Stomach (tissue), 19 donors: ENCODE measurements at places on chromosomes 2 and 18. TPM values are rescaled to one million over a fixed set of nuclear protein-coding genes. Genes with fewer than 3 reads are reported as not detected.
A peak's percentile ranks its signal among the peaks of the same experiment; 100 is the strongest.

The NAT8 gene
- not detected for total RNA-seq

The ARHGEF33 gene
- total RNA-seq: not detected

- DNase-seq: no peak
Measured at GRCh38 chr2:180978903-180979748, 1.3 kb upstream of the UBE2E3 start.

DNA sequence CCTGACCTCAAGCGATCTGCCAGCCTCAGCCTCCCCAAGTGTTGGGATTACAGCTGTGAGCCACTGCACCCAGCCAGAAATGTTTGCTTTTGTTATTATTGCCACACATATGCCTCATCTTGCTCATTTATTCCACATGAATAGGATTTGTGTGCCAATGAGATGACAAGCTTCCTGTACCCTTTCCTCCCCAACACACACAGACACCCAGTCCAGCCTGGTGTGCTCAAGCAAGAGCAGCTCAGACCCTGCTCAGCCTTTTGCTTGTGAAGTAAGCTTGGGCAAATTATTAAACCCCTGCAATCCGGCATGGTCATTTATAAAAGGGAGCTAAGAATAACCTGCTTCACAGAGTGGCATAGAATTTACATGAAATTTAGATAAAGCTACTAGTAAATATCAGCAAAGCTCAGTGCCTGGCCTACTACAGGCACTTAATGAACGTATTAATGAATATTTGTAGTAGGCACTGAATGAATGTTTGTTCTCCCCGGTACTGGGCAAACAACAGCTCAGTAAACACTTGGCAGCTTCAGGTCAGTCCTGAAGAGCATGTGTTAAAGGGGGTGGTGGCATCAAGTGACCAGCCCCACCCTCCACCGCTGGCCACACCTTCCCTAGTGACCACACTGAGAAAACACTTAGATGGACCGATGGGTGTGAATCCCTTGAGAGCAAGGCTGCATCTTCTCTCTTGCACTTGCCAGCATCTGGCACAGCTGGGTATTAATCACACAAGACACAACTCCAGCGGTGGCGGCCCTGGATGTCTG is 280.2 kb downstream of the SRBD1 start:
- DNase-seq: peak; percentile 64

DNA sequence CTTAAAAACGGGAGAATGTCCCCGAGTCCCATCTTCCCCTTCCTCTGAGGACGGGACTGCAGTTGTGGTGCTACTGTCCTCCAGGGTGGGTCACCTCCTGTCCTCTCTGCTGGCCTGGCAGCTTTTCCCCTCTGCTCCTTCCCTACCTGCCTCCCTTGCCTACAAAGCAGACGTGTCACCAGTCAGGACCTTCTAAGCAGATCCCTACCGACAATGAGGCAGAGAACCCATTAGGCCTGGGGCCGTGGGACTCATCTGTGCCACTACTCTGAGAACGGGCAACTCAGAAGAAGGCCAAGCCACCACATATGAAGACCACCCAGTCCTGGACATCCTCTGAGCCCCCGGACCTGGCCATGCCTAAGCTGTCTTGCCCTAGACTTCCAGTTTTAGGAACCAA is 103.0 kb upstream of the TEX51 start:
- DNase-seq: no peak

GRCh38 chr2:165678882-165679281 is 115.2 kb downstream of the GALNT3 start:
- DNase-seq: no peak

The ETAA1 gene
- total RNA-seq: 20.4 TPM

GRCh38 chr2:72863046-72863445 is 24.2 kb upstream of the SPR start:
- DNase-seq: no peak

The CEP192 gene
- 31.7 TPM for total RNA-seq
